ENCODE measurements at places on chromosomes 3 and 15.
A peak's percentile ranks its signal among the peaks of the same experiment; 100 is the strongest.

- no peak for DNase-seq
- no peak overlapping the region for H3K4me3 ChIP-seq
- H3K27ac ChIP-seq: no peak overlapping the region
Measured at GRCh38 chr15:84606653-84607120, 5.9 kb downstream of the ZSCAN2 start.

DNA sequence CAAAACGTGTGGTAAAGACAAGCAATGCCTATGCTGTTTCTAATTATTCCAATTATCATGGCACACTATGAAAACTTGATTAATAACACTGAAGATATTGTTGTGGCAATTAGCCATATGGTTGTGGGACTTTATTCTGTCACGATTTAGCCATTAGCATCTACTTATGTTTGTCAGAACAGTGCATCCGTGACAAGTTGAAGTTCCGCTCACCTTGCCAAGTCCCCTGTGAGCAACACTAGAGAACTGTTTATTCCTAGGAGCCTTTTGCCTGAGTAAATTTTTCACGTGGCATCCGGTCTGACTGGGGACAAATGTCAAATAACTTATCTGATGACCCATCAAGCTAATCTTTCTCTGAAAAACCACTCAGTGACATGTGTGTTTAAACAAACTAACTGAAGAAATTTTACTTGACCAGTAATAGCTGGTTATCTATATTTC lies 403.3 kb downstream of the TBC1D5 start:
- no peak overlapping the region for H3K4me3 ChIP-seq
- peaks cover 13% of the 10 kb centered on the region for H3K4me1 ChIP-seq
- H3K27me3 ChIP-seq: no peaks in the 10 kb centered on the region
- H3K27ac ChIP-seq: no peak overlapping the region
- DNase-seq: no peak
- H3K36me3 ChIP-seq: no peaks in the 10 kb centered on the region

DNA sequence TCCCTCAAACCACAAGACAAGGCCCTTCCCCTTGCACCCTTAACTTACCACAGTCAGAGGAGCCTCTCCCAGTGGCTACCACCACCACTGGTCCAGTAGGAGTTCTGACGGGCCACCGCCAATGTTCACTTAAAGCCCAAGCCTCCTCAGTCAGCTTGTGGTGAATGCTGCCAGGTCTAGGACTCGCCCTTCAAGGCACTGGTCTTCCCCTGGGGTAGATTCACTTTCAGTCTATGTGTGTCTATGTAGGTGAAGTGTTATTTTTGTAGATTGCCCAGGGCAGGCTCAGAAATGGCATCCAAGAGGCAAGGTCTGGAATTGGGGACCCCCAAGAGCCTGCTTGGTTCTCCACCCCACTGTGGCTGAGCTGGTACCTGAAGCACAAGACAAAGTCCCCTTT lies 15.4 kb upstream of the CASR start:
- H3K27me3 ChIP-seq: no peaks in the 10 kb centered on the region
- no peak overlapping the region for H3K4me3 ChIP-seq
- no peak overlapping the region for H3K27ac ChIP-seq
- H3K4me1 ChIP-seq: no peaks in the 10 kb centered on the region
- no peak for DNase-seq

- no peak for DNase-seq
- H3K4me1 ChIP-seq: no peaks in the 10 kb centered on the region
- no peak overlapping the region for H3K27ac ChIP-seq
Measured at GRCh38 chr15:92244703-92245102, 149.0 kb upstream of the ST8SIA2 start.

- H3K27me3 ChIP-seq: peaks cover 2% of the 10 kb centered on the region
- H3K4me1 ChIP-seq: no peaks in the 10 kb centered on the region
- no peak overlapping the region for H3K4me3 ChIP-seq
- DNase-seq: no peak
- no peaks in the 10 kb centered on the region for H3K36me3 ChIP-seq
- H3K27ac ChIP-seq: no peak overlapping the region
Measured at GRCh38 chr3:177300842-177301241, 103.6 kb upstream of the TBL1XR1 start.

DNA sequence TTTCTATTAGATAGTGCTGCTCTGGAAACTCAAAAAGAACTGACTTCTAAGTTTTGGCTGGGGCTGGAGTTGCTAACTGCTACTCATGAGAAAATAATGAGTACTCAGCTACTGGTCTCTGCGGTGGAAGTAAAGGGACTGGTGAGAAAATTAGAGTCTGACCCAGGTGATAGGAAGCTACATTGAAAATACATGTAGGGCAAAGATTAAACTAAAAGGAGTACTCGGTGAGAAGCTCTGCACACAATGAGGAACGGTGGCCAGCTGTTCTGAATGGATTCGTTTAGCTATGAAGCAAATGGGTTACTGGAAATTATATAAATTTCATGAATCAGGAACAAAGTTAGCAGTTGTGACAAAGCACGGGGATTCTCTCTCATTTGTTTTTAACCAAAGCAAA lies 512.9 kb upstream of the SGO1 start:
- H3K27ac ChIP-seq: no peak overlapping the region
- no peak for DNase-seq
- H3K36me3 ChIP-seq: no peaks in the 10 kb centered on the region
- no peaks in the 10 kb centered on the region for H3K27me3 ChIP-seq
- H3K4me3 ChIP-seq: no peak overlapping the region
- no peaks in the 10 kb centered on the region for H3K4me1 ChIP-seq

GRCh38 chr3:8579096-8579495 lies 65.5 kb downstream of the SSUH2 start:
- no peak overlapping the region for H3K27ac ChIP-seq
- H3K4me1 ChIP-seq: peaks cover 59% of the 10 kb centered on the region
- no peak overlapping the region for H3K4me3 ChIP-seq
- H3K27me3 ChIP-seq: peaks cover 6% of the 10 kb centered on the region

DNA sequence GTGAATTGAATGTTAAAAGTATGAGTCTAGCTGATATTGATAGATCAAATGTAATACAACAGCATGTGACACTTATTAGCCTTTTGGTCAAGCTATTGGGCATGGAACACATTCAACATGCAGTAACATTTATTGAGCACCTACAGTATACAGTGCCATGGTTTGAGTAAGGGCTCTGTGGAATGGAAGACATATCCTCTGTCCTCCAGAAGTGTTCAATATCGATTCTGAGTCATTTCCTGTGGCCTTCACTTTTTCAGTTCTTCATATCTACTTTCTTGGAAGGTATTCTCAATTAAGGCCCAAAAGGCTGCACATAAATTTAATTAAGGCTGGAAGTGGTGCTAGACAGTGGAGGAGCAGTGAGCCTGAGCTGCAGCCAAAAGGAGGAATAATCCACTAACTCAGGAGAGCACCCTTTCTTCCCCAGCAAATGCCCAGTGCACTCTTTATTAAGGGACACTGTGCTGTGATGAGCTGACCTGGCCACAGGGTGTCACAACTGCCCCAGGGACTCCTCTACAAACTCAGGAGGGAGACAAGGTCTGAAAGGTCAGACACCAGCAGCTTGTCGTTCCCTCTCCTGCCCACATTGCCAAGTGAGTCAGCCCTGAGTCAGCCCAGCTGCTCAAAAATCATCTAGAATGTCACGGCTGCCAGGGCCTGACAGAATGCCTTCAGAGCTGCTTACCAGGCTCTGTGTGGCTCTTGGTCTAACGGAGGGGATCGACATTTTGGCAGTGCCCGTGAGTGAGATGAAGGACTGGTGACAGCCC lies 544.8 kb downstream of the AGBL1 start:
- no peaks in the 10 kb centered on the region for H3K27me3 ChIP-seq
- no peak overlapping the region for H3K27ac ChIP-seq
- DNase-seq: peak; percentile 70

DNA sequence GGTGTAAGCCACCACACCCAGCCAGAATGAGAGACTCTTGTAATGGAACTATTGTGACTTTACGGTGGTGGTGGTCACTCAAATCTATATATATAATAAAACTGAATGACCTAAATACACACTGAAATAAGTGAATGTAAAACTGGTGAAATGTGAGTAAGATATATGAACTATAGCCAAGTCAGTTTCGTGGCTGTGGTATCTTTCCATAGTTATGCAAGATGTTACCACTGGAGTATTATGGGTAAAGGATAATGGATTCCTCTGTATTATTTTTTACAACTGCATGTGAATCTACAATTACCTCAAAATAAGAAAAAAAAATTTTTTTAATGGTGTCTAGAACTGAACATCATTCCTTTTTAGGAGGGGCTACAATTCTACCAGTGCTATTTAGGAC lies 21.9 kb downstream of the PIK3CB start:
- DNase-seq: no peak
- no peak overlapping the region for H3K4me3 ChIP-seq
- no peaks in the 10 kb centered on the region for H3K27me3 ChIP-seq
- no peaks in the 10 kb centered on the region for H3K36me3 ChIP-seq

DNA sequence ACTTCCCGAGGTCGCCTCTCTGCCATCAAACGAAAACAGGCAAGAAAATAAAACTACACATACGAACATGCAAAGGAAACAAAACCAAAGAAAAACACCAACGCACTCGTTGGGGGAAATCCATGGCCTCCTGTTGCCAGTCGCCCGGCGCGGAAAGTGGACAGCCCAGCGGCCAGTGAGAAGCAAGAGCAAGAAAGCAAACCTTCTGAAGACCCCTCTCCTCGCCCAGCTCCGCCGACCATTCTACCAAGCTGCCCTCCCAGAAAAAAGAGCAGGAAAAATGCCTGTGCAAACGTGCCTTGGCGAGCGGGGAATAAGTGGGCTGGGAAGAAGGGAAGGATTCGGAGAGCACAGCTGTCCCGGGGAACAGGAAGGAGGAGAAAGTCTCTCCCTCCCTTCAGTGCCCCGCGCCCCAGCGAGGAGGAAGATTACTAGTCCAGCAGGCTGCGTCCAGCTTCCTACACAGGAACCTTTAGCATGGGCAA lies 802 bp upstream of the NECTIN3 start:
- H3K4me1 ChIP-seq: peaks cover 34% of the 10 kb centered on the region
- peaks cover 27% of the 10 kb centered on the region for H3K36me3 ChIP-seq
- H3K27me3 ChIP-seq: no peaks in the 10 kb centered on the region

DNA sequence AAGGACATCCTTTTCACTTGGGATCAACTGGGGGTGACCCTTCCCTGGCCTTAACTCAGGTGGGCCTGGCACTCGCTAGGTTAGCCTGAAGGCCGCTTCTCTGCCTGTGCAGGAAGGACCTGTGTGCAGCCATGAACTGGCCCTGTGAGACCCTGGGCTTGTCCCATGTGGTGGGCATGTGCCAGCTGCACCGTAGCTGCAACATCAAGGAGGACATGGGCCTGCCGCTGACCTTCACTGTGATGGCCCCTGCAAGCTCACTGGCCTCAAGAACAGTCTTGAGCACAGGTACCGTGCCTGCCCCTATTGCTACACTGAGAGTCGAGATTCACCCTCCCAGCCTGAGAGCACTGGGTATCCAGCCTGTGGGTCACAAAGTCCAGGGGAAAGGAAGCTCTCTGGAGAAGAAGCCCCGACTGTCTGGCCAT lies 43.0 kb downstream of the SAXO2 start:
- peaks cover 33% of the 10 kb centered on the region for H3K27me3 ChIP-seq
- no peak overlapping the region for H3K27ac ChIP-seq
- peaks cover 4% of the 10 kb centered on the region for H3K36me3 ChIP-seq
- peaks cover 7% of the 10 kb centered on the region for H3K4me1 ChIP-seq

GRCh38 chr3:138935863-138936740 lies 10.8 kb downstream of the FOXL2 start:
- H3K4me3 ChIP-seq: peak overlapping the region; percentile 76
- peaks cover 12% of the 10 kb centered on the region for H3K4me1 ChIP-seq
- DNase-seq: peak; percentile 36
- peaks cover 44% of the 10 kb centered on the region for H3K27me3 ChIP-seq

DNA sequence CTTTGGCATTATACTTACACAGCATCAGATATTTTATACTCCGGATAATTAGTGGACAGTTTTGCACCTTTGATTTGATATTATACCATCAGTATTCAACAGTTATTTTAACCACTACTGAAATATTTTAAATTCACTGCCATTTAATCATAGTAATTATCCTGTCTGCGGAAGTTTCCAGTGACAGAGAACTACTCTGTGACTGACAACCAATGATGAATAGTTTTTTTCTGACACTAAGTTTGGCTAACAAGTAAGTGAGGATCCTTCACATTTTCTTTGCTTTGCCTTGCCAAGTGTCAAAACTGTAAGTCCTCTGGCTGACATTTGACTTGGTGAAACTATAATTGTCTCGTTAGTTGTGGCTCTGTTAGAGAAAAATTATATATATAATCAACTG lies 30.5 kb upstream of the GOLGA8B start:
- no peaks in the 10 kb centered on the region for H3K36me3 ChIP-seq
- no peak for DNase-seq
- no peak overlapping the region for H3K27ac ChIP-seq
- peaks cover 5% of the 10 kb centered on the region for H3K4me1 ChIP-seq
- peaks cover 21% of the 10 kb centered on the region for H3K27me3 ChIP-seq
- no peak overlapping the region for H3K4me3 ChIP-seq

- H3K4me1 ChIP-seq: no peaks in the 10 kb centered on the region
- H3K36me3 ChIP-seq: no peaks in the 10 kb centered on the region
- H3K27ac ChIP-seq: no peak overlapping the region
- no peak for DNase-seq
- H3K27me3 ChIP-seq: peaks cover 4% of the 10 kb centered on the region
- no peak overlapping the region for H3K4me3 ChIP-seq
Measured at GRCh38 chr3:40597441-40597840, 72.7 kb downstream of the ZNF621 start.

GRCh38 chr3:123387532-123387931 lies 61.4 kb downstream of the ADCY5 start:
- no peak overlapping the region for H3K27ac ChIP-seq
- DNase-seq: no peak
- H3K36me3 ChIP-seq: no peaks in the 10 kb centered on the region
- no peak overlapping the region for H3K4me3 ChIP-seq
- H3K4me1 ChIP-seq: peaks cover 62% of the 10 kb centered on the region

DNA sequence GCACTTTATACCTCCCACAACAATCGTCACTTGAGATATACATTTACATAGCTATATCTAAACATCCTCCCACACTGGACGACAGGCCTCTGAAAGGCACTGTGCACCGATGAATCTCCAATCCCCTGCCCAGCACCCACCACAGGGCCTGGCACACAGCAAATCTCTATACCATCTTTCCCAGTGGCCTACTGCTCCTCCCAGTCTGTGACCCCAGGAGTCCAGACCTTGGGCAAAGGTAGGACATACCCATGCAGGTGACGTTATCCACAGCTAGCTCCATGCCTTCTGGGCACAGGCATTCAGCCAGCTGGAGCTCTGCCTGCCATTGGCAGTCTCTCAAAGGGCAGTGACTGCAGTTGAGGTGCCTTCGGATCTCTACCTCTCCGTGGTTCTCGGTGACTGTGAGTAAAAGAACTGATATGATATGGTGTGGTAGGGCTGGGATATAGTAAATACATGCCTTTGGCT lies 5.8 kb downstream of the LTK start:
- no peak for DNase-seq
- H3K4me3 ChIP-seq: no peak overlapping the region
- H3K27ac ChIP-seq: no peak overlapping the region
- peaks cover 24% of the 10 kb centered on the region for H3K27me3 ChIP-seq

DNA sequence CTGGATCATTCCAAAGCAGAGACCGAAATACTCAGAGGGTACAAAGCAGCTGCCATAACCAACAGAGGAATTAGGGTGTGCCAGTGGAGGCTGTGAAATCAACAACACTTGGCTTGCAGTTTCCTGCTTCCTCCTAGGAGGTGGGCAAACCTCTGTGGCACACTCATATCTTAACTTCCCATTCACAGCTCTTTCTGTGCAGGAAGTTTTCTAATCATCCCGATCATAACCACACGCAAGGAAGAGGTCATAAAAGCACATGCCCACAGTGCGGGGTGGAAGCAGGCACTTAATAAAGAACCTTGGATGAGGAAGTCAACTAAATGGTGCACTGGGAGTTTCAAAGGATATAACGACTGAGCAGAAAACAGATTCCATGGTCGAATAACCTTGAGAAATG lies 5.1 kb downstream of the SCAMP2 start:
- H3K4me1 ChIP-seq: peaks cover 70% of the 10 kb centered on the region
- H3K27ac ChIP-seq: no peak overlapping the region
- H3K36me3 ChIP-seq: peaks cover 20% of the 10 kb centered on the region
- DNase-seq: no peak
- peaks cover 2% of the 10 kb centered on the region for H3K27me3 ChIP-seq

Data from HFFc6 (cell line).